ENCODE measurements at places on chromosomes 5 and 9. TPM values are rescaled to one million over a fixed set of nuclear protein-coding genes. Genes with fewer than 3 reads are reported as not detected.

- DNase-seq, result no peak
Observed at GRCh38 chr9:73684601-73685000, 532.9 kb downstream of the ANXA1 start.

GRCh38 chr9:94140791-94141790, 56.8 kb downstream of the PTPDC1 start:
- no peak for DNase-seq

DNA sequence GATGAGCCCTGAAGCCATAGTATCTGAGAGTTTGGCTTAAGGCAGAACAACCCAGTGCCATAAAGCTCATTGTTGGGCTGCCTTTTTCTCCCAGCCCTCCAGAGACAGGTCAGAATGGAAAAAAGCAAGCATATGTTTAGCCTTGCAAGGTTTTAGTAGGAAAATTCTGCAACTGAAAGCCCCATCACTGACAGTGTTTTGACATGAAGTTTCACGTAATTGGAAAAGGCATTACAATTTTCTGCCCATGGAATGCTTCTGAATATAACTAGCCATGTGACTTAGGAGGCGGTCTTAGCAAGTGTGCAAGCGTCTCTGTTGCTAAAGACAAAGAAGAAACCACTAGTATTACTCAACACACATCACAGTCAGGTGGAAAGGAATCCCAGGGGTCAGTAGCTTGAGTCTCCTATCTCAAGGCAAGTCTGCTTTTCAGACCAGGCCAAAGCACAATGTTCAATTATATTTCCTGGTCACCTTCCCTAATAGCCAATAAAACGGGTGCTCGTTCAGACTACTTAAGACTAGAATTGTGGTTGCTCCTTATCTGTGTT, 117.6 kb downstream of the CARTPT start:
- DNase-seq, result no peak

PIP5KL1 gene
- total RNA-seq, result 0.94 TPM

TMEM252 gene
- total RNA-seq, result not detected

Data from activated CD4-positive, alpha-beta memory T cell treated with anti-CD3 and anti-CD28 coated beads for 36 hours (primary cell).